ENCODE measurements at places on chromosomes 6 and 20. TPM values are rescaled to one million over a fixed set of nuclear protein-coding genes. Genes with fewer than 3 reads are reported as not detected.

CRYBG1 gene
- 3.0 TPM for total RNA-seq

BPI gene
- total RNA-seq: not detected

HLA-DOB gene
- total RNA-seq: not detected

LCA5 gene
- total RNA-seq: 8.9 TPM

GTSF1L gene
- not detected for total RNA-seq

C6orf62 gene
- 90.0 TPM for total RNA-seq

PROKR2 gene
- not detected for total RNA-seq

YIPF3 gene
- total RNA-seq: 121 TPM

PLA2G7 gene
- total RNA-seq: 0.93 TPM

RFX6 gene
- total RNA-seq: 28.7 TPM

TAP1 gene
- 0.50 TPM for total RNA-seq

CLIC5 gene
- total RNA-seq: 28.4 TPM

IER3 gene
- total RNA-seq: 23.2 TPM

IMPG1 gene
- not detected for total RNA-seq

OR12D3 gene
- total RNA-seq: not detected

EYA4 gene
- 0.33 TPM for total RNA-seq

ABHD16B gene
- not detected for total RNA-seq

DEFB127 gene
- total RNA-seq: not detected

ACTL10 gene
- total RNA-seq: 0.36 TPM

ENTPD6 gene
- 85.1 TPM for total RNA-seq

METTL24 gene
- 10.0 TPM for total RNA-seq

MTG2 gene
- total RNA-seq: 31.6 TPM

IL17F gene
- not detected for total RNA-seq

SLC17A2 gene
- not detected for total RNA-seq

CDH22 gene
- 0.20 TPM for total RNA-seq

GJA1 gene
- 34.1 TPM for total RNA-seq

MLN gene
- total RNA-seq: not detected

LRRC73 gene
- 1.6 TPM for total RNA-seq

CST3 gene
- total RNA-seq: 247 TPM

ARMH2 gene
- total RNA-seq: not detected

UBR2 gene
- total RNA-seq: 32.3 TPM

PRL gene
- total RNA-seq: not detected

STAU1 gene
- total RNA-seq: 93.9 TPM

SLC35D3 gene
- 0.13 TPM for total RNA-seq

SNX21 gene
- 13.1 TPM for total RNA-seq

MAN1A1 gene
- total RNA-seq: 29.3 TPM

EFCAB8 gene
- 0.29 TPM for total RNA-seq

LRFN2 gene
- 0.14 TPM for total RNA-seq

RIPOR3 gene
- total RNA-seq: 0.29 TPM

TRIM31 gene
- not detected for total RNA-seq

SLC12A5 gene
- 8.8 TPM for total RNA-seq

FNDC1 gene
- 0.07 TPM for total RNA-seq

CPXM1 gene
- total RNA-seq: 130 TPM

TENT5A gene
- total RNA-seq: 9.6 TPM

MAS1 gene
- total RNA-seq: not detected

CDH4 gene
- 0.43 TPM for total RNA-seq

DNAH8 gene
- total RNA-seq: 0.12 TPM

TMC2 gene
- total RNA-seq: not detected

IRF4 gene
- total RNA-seq: not detected

HEY2 gene
- total RNA-seq: 2.3 TPM

TPX2 gene
- 71.9 TPM for total RNA-seq

PLN gene
- total RNA-seq: 0.55 TPM

RNF144B gene
- 3.1 TPM for total RNA-seq

ZNF311 gene
- total RNA-seq: 0.91 TPM

ABCF1 gene
- 72.0 TPM for total RNA-seq
